ENCODE measurements at places on chromosomes 1 and 21. TPM values are rescaled to one million over a fixed set of nuclear protein-coding genes. Genes with fewer than 3 reads are reported as not detected.

GRCh38 chr1:110040548-110040947, 6.1 kb downstream of the STRIP1 start:
- DNase-seq: no peak

GRCh38 chr21:28489821-28490350, 502.8 kb downstream of the LTN1 start:
- DNase-seq: no peak

- DNase-seq: no peak
Observed at GRCh38 chr1:82934074-82934473, 1064.9 kb downstream of the TTLL7 start.

- DNase-seq: peak; percentile 67
Observed at GRCh38 chr1:109790735-109791494, 27.2 kb upstream of the EPS8L3 start.

DNA sequence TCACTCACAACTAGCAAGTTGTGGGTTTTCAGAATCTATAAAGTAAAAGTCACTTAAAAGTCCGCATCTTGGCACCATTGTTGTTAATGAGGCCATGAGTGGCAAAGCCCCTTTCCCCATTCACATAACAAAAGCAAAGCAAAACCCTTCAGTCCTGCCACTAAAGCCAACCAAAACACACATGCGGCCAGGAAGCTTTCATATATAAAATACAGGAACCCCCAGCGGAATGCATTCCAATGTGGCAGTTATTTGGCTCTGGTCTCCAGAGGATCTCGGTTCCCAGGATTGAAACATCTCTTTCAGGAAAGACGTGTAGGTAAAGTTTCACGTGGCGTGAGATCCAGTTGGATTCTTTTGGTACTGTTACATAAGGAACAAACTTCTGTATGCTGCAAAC, 2.5 kb upstream of the LBR start:
- no peak for DNase-seq

- DNase-seq: no peak
Observed at GRCh38 chr1:79161077-79161476, 154.5 kb upstream of the ADGRL4 start.

The TLR5 gene
- 16.4 TPM for total RNA-seq

DNA sequence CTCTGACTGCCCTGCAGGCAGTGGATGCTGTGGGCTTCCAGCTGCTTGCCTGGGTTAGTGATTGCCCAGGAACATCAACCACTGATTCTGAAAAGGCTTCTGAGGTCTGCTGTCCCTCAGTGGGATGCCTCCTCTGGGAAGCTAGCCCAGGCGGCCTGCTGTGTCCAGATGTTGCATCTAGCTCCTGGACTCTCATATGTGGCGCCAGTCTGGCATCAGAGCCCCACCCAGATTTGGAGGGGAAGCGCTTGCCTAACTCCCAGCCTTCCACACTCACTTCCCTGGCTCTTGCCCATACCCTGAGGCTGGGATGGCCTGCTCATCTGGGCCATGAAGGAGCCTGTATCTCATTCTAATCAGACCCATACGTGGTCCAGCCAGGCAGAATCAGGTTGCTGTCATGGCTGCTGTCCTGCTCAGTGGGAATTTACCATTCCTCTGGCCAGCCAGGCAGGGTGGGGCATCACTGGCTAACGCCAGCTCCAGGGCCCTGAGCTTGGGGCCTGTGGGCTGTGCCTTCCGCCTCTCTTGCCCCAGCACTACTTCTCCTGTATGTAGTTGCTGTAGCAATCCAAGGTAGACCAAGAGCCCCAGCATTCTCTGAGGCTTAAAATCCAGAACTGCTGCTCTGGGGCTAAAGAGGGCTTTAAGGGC, 4.1 kb downstream of the CSF1 start:
- no peak for DNase-seq

GRCh38 chr1:15155888-15156741, 2.6 kb downstream of the TMEM51 start:
- DNase-seq: no peak

DNA sequence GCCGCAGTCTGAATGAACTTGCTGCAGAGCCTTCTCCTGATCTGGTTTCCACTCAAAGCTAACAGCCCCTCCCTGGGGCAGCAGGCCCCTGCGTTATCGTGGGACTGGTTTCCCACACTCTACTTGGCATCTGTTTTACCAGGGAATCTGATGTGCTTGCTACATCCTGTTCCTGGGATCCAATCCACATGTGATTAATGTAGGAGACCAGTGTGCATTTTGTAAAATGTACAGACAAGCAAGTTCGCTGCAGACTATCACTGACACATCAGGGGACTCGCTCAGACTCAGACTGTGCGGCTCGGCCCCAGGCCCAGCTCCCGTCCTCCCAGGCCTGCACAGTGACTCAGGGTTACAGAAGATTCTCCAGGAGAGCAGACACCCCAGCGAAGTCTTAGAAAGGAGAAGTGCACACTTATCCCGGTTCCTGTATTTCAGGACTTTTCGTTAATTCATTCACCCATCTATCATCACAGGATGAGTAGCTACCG, 340.1 kb downstream of the MATN1 start:
- peak; percentile 2 for DNase-seq

The GFI1 gene
- 0.85 TPM for total RNA-seq

The PFDN2 gene
- 57.0 TPM for total RNA-seq

Measured in sciatic nerve (tissue), 2 donors.